ENCODE measurements at places on chromosomes 13 and 19. TPM values are rescaled to one million over a fixed set of nuclear protein-coding genes. Genes with fewer than 3 reads are reported as not detected.

GRCh38 chr13:99909097-99909835, 62.3 kb downstream of the ZIC5 start:
- no peak for DNase-seq

DNA sequence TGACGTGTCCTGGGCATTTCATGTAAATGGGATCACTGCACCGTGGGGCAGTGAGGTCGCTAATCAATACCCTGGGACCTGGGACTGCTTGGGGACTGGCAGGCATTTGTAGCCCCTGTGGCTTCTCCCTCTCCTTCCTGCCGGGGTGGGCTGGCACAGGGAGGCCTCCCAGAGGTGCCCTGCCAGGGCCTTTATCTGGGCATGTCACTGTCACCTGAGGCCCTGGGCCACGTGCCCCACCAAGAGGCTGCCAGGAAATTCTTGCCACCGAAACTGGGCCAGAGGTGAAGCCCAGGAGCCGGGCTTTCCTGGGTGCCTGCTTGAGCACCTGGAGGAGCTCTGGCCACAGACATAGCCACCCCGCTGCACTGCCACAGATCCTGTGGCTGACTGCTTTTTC, 1.8 kb upstream of the NMRK2 start:
- no peak for DNase-seq

DNA sequence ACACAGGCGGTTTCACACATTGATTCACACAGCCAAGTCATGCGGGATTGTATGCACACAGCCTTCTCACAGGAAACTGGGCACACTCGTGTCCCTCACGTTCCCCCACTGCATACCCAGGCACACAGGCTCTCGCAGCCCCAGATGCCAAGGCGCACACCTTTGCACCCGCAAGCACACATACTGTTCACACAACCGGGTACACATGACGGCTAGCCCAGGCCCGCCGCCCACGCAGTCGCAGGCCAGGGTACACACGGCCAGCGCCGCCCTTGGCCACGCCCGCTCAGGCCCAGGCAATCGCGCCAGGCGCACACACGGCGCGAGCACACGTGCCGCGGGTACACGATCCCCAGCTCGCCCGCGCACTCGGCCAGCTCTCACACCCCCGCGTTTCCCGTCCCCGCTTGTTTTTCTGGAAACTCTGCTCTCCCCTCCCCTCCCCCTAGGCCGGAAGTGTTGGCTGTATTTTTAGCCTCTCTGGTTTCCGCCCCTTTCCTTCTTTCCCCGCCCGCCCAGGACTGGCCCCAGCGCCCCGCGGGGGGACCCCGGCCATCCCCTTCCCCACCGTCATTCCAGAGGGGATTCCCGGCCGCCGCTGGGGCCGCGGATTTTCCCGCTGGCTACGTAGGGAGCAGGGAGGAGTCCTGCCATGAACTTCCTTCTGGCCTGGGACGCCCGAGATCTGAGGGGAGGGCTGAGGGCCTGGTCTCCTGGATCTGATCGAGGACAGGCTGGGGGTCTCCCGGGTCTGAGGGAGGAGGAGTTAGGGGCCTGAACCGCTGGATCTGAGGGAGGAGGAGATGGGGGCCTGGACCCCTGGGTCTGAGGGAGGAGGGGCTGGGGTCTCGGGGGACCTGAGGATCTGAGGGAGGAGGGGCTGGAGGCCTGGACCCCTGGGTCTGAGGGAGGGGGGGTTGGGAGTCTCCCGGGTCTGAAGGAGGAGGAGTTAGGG, 4.0 kb upstream of the ZFP36 start:
- DNase-seq: peak; percentile 81

DNA sequence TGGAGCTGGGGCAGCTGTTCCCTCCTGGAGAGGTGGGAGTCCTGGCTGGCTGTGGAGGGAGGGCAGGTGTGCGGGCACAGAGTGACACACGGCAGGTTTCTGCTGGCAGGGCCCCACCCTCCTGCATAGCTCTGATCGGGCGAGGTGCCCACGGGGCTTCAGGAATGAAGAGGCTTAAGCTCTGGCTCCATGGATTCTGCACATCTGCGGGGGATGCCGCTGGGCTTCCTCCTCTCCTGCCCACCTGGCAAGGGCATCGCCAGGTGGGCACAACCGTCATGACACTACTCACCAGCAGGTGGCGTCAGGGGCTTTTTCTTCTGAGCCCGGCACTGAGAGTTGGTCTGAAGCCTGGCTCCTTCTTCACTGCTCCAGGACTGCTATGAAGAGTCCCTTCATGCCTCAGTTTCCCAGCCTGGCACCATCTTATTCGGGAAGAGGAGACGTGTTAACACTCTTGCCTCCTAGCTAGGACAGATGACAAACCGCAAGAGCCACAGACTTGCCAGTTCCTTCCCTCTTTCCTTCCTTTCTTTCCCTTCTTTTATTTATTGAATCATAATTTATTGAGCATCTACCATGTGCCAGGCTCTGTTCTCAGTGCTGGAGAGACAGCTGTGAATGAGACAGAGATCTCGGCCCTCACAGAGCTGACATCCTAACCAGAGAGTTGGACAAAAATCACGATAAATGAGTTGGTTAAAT, 15.2 kb upstream of the PAK4 start:
- DNase-seq: no peak

DNA sequence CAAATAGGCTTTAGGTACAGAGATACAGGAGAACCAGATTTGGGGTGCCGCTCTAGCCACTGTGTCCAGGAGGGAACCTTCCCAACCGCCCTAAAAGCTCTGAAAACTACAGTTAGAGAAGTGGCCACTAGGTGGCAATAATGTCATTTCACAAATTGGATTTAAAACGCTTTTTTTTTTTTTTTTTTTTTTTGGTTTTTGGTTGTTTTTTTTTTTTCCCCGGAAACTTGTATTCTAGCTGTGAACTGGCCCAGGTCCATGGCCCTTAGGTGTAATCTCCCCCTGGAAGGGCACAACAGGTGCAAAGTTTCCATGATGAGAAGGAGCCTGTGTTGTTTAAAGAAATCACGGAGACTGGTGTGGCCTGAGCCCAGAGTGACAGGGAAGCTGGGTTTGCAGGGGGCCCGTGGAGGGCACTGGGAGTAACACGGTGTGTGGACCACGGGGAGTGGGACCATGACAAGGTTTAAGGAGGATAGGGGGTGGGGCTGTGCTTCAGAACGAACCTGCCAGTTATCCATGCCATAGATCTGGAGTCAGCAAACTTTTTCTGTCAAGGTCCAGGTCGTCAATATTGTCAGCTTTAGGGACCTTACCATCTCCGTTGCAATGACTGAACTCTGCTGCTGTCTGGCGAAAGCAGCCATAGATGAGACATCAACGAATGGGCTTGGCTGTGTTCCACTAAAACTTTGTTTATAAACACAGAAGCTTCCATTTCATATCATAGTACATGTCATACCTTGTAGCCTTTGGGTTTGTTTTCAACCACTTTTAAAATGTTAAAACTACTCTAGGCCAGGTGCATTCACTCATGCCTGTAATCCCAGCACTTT, 10.1 kb downstream of the OR1I1 start:
- peak; percentile 39 for DNase-seq

DNA sequence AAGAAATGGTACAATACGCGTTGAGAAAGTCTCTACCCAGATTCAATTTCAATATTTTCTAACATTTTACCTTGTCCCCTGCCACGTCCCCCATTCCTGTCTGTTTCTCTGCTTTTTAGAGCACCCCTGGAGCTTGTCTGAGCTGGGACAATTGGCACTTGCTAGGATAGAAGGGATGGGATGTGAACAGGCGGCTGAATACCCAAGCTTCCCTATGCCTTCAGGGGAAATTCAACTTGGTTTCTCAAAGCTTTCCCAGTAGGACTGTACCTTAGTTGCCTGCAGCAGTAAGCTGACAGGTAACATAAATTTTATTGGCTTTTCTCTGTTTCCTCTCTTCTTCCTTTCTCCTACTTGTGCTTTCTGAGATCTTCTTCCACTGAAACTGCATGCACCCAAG, 1663.3 kb downstream of the EFNB2 start:
- no peak for DNase-seq

- DNase-seq: no peak
Measured at GRCh38 chr19:10074153-10074552, 12.0 kb upstream of the SHFL start.

GRCh38 chr13:39910833-39911232, 255.4 kb downstream of the COG6 start:
- no peak for DNase-seq

GRCh38 chr13:53821632-53822031, 793.0 kb downstream of the OLFM4 start:
- DNase-seq: no peak

DNA sequence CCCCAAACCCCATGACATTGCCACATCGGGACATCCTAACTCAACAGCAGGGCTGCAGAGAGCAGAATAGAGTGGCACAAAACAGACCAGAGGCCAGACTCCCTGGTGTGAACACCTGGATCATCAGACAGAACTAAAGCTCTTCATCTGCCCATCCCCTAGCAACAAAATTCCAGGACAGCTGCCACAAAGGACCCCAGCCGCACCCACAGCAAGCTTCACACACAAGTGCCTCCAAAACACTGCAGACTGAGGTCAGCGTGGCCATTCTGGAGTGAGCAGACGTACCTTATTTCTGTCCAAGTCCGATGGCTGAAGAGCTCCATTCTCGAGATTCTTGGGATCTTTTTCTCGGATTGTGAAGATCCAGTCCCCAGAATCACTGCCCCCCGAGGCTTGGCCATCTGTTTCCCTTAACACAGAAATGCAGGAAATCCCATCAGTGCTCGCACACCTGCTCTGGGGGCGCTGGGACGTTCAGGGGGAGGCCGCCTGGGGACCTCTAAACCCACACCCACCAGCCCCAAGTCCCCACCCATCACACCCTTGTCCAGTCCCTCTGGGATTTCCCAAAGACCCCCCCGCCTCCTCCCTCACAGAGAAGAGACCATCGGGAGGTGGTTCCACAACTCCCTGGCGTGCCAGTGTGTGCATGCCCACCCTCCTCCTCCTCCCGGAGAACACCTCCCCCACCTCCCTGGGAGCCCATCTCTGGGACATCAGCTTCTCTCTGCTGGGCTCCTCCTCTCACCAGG, 115.2 kb downstream of the STK24 start:
- DNase-seq: no peak

- DNase-seq: peak; percentile 67
Measured at GRCh38 chr19:40613690-40614621, 12.8 kb downstream of the LTBP4 start.

DNA sequence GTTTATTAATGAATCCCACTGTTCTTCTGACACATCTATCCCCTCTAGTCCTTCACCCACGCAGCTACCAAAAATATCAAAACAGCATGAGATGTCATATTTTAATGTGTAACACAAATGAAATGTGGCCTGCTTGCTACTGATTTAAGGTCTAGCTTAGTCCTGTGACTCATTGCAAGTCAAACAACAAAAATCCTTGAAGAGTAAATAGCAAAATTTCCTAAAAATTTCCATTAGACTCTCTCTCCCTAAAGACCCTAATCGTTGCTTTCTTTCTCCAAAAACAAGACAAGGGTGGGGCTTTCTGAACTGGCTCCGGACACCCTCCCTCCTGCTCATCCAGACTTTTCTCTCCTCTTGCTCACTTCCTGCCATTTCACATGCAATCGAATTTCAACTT, 99.9 kb upstream of the IPO5 start:
- DNase-seq: no peak

TMEM190 gene
- 0.32 TPM for polyA plus RNA-seq

ZNF497 gene
- 0.06 TPM for polyA plus RNA-seq

ITM2B gene
- polyA plus RNA-seq: 341 TPM
